Activated T-helper 1 cell treated with anti-CD3 and anti-CD28 coated beads, Interleukin-2, amount 50 U/mL, for 16 hours (primary cell): ENCODE measurements at places on chromosomes 7 and 10.

- DNase-seq, result no peak
Observed at GRCh38 chr10:69696073-69696731, 66.2 kb downstream of the FAM241B start.

DNA sequence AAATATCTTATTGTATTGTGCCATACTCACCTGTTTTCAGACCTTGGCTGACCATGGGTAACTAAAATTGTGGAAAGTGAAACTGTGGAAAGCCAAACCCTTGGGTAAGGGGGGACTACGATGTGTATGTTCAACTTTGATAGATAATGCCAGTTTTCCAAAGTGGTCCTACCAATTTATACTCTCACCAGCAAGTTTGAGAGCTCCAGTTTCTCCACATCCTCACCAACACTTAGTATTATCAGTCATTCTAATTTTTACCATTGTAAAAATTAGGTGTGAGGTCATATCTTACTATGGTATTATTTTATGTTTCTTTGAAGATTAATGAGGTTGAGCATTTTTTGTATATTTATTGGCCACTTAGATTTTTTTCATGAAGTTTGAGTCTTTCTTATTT lies 346.9 kb upstream of the PODXL start:
- DNase-seq, result no peak

GRCh38 chr10:18735711-18736110 lies 76.5 kb downstream of the ARL5B start:
- no peak for DNase-seq

DNA sequence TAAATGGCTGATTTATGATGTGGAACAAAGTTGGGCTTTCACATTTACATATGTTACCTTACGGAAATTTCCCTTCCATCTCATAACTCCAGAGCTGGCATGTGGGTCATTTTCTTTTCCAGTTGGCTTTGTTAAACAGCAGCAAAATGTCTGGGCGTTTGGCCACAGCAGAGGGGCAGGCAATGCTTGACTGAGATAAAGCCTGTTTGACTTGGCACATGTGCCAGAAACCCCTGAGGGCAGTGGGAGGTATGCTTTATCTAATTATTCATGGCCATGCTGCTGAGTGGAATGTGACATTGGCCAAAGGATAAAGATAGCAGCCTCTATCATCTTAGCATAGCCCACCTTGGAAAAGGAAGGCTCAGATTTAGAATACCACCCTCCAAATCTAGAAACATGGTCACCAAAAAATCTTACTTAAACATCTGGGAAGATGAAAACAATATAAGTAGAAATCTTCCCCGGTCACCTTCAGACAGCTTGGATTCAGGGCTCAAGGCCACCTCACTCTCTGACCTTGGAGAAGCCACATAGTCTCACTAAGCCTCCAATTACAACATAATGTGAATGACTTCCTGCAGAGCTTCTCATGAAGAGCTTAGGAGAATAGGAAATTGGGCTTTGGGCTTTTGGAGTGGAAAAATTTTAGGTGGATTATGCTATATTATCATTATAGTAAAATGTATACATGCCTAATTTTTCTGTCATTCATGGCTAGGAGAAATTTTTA lies 101.5 kb downstream of the GRM3 start:
- DNase-seq, result no peak

DNA sequence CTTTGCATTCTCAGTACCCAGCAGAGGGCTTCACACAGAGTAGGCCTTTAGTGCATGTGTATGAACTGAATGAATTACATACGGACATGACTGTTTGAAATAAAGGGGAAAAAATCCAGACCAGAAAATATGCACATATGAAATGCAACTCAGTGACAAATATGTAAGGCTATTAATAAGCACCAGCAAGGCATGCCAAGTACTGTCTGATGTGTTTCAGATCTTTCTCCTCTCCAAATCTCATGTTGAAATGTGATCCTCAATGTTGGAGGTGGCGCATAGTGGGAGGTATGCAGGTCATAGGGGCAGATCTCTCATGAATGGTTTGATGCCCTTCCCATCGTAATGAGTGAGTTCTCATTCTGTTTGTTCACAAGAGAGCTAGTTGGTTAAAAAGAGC lies 87.3 kb upstream of the TOMM7 start:
- no peak for DNase-seq
